ENCODE measurements at places on chromosomes 12 and 14.

- DNase-seq = no peak
Observed at GRCh38 chr12:93468008-93468371, 676 bp downstream of the MRPL42 start.

- no peak for DNase-seq
Observed at GRCh38 chr14:89908712-89909450, 45.6 kb downstream of the EFCAB11 start.

- DNase-seq = no peak
Observed at GRCh38 chr12:23204933-23205778, 580.2 kb downstream of the ETNK1 start.

GRCh38 chr14:35988550-35988949 is 162.4 kb downstream of the BRMS1L start:
- DNase-seq = no peak

GRCh38 chr12:90816353-90817089 is 138.5 kb downstream of the CCER1 start:
- DNase-seq = no peak

- no peak for DNase-seq
Observed at GRCh38 chr14:104642540-104642868, 37.9 kb upstream of the TMEM179 start.

DNA sequence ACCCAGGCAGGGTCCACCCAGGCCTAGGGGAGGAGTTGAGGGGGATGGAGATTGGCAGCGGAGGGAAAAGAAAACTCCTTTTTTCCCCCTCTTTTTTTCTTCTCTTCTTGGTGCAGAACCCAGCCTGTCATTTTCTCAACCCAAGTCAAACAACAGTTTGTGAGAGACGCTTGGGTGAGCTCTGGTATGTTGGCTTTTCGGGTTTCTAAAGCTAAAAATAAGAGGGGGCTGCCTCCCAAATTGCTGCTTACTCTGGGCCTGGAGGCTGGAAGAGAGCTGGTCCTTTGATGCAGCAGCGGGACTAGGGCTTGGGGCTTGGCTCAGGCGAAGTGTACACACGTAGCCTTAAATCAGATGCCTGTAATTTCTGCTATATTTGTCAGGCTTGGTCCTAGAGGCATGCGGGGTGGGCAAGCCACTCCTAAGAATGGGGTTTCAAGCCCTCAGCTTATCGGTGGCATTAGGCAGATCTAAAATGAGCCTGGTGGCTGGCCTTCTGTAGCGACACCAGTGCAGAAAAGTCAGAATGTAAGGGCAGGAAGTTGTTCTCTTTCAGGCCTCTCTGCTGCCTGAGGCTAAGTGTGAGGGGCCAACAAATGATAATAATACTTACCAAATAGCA is 816 bp upstream of the SLC8A3 start:
- DNase-seq = no peak

- DNase-seq = no peak
Observed at GRCh38 chr12:113422886-113423669, 898 bp downstream of the SDSL start.

DNA sequence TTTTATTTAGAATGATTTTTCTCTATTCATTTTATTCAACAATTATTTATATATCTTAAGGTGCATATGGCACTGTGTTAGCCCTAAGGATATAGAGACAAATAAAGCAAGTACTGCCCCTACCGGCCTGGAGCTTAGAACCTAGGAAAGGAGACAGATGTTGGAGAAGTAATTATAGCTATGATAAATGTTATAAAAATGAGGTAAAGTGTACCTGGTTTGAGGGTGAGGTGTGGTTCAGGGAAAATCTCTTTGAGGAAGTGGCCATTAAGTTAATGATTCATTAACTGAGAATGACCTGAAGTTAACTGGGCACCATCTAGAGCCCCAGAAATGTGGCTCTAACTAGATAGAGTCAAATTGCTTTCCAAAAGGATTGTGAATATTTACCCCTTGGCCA is 31.9 kb downstream of the CDKL1 start:
- DNase-seq = no peak

GRCh38 chr14:23629832-23630396 is 6.2 kb upstream of the DHRS2 start:
- no peak for DNase-seq

DNA sequence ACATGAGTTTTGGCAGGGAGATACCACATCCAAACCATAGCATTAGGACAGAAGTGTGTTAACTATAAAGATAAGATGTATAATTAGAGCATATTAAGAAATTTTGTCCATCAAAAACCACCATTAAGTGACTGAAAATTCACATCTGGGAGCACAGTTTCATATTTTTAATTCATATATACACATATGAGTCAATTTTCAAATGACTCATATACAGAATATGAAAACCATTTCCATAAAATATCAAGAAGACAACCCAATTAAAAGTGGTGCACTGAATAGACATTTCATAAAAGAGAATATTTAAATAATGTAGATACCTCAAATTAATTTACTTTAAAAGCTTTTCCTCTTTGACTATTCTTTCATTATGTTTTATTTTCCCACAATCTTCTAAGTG is 25.3 kb downstream of the MUCL1 start:
- DNase-seq = no peak

- no peak for DNase-seq
Observed at GRCh38 chr12:61687407-61687806, 572.8 kb upstream of the USP15 start.

GRCh38 chr12:19779395-19780056 is 340.2 kb downstream of the AEBP2 start:
- DNase-seq = no peak

- DNase-seq = no peak
Observed at GRCh38 chr12:66688846-66689439, 10.1 kb upstream of the GRIP1 start.

DNA sequence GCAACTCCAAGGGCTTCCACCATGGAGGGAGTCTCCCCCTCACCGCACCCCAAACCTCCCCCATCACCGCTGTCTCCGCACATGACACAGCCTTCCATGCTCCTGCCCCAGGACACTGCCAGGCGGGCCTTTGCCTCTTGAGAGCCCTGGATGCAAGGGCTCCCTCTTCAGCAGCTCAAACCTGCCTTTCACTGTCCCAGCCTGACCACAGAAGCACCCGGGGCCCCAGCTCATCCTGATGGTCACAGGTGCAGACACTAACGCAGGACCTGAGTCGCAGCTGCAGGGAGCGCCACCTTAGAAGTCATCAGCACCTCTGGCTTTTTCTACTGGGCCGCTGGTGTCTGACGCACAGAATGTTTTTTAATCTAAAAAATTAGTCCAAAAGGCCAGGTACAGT is 54.0 kb downstream of the SYNE3 start:
- DNase-seq = no peak

DNA sequence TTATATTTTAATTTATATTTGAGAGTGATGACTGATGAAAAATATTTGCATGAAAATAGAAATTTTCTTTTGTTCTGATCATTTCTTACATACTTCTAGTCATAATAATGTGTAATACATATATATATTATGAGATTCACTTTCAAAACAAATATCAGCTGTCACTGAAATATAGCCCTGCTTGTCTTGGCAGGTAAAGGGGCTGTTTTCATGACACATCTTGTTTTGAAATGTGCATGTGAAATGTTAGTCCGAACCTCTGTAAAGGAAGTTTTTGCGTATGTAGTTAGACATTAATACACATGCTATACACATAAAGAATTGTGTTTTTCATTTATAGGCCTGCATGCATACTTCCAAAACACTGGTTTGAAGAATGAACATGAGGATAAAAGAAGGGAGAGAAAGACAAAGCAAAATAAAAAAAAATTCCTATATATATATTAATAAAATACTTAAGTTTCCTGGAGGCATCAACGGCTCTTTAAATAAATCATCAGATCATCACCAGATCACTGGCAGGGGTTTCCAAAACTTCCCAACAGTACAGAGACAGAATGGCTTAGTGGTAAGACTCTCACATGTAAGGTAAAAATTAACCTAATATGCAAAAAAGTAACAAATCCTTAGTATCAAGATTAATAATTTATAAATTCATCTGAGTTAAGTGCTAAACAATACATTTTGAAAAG is 60.1 kb downstream of the SEL1L start:
- no peak for DNase-seq

- no peak for DNase-seq
Observed at GRCh38 chr14:55977392-55978150, 140.6 kb upstream of the PELI2 start.

DNA sequence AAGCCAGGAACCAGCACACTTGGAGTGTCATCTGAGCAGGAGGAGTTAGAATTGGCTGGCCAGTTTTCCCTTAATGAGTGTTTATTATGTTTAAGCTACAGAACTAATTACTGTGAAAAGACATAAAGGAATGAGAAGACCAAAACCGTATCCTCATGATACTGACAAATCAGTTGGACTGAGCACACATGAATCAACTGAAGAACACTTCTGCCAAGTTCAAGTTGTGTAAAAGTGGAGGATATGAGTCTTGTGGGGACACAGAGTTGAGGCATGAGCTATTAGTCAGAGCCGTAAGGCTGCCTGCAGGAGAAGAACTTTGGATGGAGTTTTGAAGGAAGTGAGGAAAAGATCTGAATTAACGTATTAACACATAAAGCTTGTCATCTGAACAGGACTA is 43.1 kb downstream of the HMGA2 start:
- no peak for DNase-seq

DNA sequence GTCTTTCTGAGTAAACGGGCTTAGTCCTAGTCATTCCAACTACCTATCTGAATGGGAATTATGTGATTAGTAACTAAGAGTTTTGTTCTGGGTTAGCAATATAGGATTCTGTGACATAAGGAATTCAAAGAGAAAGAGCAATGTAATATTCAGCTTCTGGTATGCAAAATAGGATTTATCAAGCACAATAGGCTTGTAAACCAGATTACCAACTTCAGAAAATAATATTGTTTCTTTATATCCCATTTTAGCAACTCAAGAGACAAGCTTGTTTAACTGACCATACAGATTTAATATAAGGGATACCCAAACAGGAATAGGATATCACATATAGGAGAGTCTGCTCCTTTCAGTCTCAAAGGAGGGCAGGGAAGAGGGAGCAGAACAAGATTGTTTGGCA is 240.9 kb downstream of the CEP128 start:
- no peak for DNase-seq

- DNase-seq = no peak
Observed at GRCh38 chr12:108745641-108746040, 14.3 kb upstream of the CORO1C start.

- no peak for DNase-seq
Observed at GRCh38 chr14:74486164-74486563, 6.9 kb downstream of the NPC2 start.

DNA sequence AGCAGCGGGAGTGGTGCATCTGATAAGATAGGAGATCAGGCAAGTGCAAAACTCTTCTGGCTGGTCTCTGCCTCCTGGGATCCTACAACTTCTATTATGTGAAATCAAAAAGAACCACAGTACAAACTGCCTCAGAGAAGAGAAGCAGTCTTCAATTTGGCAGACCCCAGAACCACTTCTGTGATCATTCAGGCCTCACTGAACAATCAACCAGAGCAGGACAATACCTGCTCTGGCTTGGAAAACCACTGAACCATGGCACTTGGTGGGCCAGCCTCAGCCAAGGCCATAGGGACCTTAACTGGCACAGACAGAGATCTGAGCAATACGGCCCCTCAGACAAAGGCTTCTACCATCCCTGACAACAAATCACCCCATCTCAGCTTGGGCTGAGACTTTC is 103.0 kb downstream of the NDUFA12 start:
- no peak for DNase-seq

DNA sequence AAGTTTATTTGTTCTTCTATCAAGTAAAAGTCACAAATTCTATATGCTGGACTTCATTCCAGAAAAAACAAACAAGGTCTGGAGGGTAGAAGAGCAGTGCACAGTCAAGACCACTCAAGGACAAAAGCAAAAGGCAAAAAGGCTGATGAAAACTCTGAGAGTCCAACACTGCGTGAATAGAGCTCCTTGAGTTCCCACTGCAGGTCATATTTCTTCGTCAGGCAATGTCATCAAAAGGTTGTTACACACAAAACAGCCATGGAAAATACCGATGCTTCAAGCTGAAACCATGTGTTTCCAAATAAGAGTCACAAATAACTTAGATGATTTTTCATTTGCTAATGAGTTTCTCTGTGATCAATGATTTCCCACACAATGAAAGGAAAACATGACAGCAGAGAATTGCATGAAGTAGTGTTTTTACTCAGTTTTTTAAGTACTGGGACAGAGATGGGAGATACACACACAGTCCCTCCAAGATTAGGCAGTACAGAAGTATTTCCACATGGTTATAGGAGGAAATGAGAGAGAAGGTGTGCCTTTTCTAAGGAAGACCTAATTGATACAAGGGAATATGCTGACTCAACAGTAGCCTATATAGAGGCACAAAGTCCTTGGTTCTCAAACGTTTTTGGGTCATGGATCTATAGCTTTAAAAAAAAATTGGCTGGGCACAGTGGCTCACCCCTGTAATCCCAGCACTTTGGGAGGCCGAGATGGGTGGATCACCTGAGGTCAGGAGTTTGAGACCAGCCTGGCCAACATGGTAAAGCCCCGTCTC is 177.7 kb downstream of the MED13L start:
- no peak for DNase-seq

GRCh38 chr12:90235642-90236041 is 527.0 kb upstream of the ATP2B1 start:
- DNase-seq = no peak

DNA sequence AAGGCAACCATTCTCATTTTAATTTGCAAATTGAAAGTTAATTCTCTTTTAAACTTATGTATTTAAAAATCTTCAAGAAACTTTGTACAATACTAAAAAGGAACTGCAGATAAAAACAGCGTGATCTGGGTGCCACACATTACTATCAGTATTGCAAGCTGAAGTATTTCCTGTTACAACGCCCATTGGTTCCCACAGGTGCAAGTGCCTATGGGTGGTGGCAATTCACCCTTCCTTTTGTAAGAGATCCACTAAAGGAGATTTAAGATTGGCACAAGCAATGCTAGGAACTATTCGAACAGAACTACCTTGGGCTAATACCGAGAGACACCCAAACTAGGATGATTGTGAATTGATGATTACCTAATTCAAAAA is 13.2 kb downstream of the TAOK3 start:
- no peak for DNase-seq

DNA sequence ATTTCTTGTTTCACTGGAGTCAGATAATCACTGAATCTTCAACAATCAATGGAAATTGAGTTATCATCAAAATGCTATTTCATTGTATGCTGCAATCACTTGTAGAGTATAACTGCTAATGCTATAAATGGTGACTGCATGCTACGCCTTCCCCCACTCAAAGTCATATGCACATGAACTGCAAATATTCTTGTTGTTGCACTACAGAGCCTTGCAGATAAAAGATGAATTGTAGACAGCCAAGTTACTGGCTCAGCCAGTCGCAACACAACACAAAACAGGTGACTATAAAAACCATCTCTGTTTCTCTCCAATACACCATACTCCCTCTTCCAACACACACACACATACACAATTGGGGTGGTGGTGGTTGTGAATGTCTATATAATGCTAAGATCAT is 171.0 kb upstream of the HMGA2 start:
- DNase-seq = no peak

Data from activated CD4-positive, CD25-positive, alpha-beta regulatory T cell (primary cell).